ENCODE measurements at places on chromosomes 13 and 19. TPM values are rescaled to one million over a fixed set of nuclear protein-coding genes. Genes with fewer than 3 reads are reported as not detected.

Gene STOML3
- total RNA-seq, result 0.54 TPM

Gene IGFL2
- not detected for total RNA-seq

DNA sequence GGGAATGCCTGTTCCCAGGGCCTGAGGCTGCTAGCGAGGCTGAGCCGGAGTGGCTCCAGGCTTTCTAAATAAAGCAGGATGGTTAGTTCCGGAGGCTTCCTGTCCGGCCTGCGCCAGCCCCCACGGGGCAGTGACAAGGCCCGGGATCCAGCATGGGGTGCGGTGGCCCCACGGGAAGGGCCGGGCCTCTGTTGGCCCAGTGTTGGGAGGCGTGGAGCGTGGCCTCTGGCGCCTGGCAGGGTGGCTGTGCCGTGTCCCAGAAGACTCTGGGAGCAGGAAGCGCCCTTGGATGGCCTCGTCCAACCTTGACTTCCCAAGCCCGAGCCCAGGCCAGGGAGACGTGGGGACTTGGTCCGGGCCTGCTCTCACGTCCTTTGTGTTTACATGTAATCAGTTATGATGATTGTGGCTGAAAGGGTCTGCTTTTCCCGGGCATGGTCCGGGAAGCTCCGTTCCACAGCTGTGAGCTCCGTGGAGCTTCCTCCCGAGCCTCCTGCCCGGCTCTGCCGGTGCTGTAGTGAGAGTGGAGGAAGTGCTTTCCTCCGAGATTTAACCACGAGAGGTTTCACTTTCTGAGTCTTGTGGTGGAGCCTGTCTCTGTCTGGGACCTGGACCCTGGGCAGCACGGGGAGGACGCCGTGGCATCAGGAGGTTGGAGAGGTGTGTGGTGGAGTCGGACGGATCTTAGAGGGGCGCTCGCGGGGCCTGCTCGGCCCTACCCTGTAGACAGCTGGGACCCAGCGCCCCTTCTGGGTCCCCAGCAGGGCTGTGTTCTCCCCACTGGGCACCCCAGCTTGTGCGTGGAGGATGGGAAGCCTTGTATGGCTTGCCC, 4.6 kb downstream of the GNA11 start:
- DNase-seq, result peak; percentile 37

- no peak for DNase-seq
Observed at GRCh38 chr13:73505376-73505890, 446.6 kb downstream of the KLF5 start.

- peak; percentile 69 for DNase-seq
Observed at GRCh38 chr19:480016-480855, 16.1 kb upstream of the MADCAM1 start.

GRCh38 chr13:64675255-64675892, 2554.8 kb downstream of the PCDH9 start:
- no peak for DNase-seq

DNA sequence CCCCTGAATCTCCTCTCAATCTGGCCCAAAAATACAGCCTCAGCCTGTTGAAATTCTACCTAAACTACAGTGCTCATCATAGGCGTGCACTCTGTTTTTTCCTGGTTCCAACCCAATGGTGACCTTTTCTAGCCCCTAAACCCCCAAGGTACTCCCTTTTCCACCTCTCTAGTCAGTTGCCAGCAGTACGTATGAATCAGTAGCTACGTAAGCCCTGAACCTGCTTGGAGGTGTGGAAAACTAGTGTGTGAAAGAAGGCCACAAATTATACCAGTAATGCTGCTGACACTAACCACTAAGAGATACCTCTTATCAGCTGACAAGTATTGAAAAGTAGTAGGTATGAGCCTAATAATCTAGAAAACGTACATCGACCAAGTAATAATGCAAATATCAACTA, 60.9 kb downstream of the FOXO1 start:
- no peak for DNase-seq

DNA sequence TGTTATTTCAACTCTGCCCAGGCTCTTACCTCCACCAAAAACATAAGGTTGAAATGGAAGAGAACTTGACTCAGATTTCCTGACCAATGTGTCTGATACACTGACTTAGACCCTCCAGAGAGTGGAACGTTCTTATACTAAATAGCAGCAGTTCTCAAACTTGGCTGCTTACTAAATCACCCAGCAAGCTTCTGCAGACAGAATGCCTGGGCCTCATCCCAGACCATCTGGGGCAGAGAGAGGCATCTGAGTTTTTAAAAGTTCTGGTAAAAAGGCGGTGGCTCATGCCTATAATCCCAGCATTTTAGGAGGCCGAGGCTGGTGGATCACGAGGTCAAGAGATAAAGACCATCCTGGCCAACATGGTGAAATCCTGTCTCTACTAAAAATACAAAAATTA, 46.3 kb downstream of the NEK5 start:
- no peak for DNase-seq

DNA sequence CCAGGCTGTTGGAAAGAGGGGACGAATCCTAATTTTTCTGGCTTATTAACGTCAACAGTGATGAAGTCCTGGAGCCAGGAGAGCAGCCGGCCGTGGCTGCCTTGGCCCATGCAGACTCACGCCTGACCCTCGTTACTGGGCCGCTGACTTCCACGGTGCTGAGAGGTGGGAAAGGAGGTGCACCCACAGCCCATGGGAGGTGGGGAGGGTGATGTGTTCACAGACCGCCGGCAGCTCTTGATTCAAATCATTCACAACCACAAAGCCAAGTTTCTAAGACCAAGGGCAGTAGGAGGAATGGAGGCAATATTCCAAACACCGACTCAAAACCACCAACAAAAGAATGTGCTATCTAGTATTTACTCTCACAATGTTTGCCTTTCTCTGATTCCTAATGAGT, 24.3 kb downstream of the COL4A2 start:
- no peak for DNase-seq

DNA sequence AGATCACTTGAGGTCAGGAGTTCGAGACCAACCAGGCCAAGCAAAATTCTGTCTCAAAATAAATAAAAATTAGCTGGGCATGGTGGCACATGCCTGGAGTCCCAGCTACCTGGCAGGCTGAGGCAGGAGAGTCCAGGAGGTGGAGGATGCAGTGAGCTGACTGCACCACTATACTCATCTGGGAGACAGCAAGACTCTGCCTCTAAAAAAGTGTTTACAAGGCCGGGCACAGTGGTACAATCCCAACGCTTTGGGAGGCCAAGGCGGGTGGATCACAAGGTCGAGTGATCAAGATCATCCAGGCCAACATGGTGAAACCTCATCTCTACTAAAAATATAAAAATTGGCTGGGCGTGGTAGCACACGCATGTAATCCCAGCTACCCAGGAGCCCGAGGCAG, 4.2 kb upstream of the DAPK3 start:
- no peak for DNase-seq
